ENCODE measurements at places on chromosomes 2 and 18. TPM values are rescaled to one million over a fixed set of nuclear protein-coding genes. Genes with fewer than 3 reads are reported as not detected.

The BABAM2 gene
- 65.6 TPM for total RNA-seq

DNA sequence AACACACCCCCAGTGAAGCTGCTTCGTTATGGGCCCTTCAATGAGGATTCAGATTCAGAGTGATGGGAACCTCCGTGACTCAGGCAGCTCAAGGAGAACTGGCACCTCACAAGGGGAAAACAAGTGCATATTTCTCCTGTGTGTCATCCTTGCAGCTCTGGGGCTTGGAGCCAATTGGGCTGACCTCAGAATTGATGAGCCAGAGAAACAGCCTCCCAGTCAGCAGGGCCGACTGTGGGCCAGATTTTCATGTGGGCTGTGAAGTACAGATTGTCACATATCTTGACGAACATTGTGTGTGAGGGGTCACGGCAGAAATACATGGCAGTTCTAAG, 189.6 kb upstream of the SP5 start:
- DNase-seq, result no peak

DNA sequence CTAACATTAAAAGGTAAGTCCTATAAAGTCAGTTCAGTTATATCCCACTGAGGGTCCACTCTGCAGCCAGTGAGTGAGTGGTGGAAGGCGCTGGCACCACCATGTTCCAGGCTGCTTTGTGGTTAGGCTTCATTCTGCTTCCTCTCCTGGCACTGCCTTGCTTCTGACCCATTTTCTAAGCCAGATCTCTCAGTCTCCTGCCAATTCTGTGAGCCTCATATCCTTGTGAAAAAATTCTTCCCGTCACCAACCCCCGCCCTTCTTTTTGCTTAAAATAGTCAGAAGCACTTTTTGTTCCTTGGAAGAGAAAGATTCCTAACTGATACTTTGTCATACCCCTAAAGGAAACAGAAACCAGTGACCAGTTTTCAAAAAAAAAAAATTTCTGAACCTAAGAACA, 139.8 kb upstream of the NCK2 start:
- DNase-seq, result no peak

The DSC1 gene
- total RNA-seq, result 0.11 TPM

The TCF7L1 gene
- total RNA-seq, result not detected

The GREB1L gene
- total RNA-seq, result not detected

DNA sequence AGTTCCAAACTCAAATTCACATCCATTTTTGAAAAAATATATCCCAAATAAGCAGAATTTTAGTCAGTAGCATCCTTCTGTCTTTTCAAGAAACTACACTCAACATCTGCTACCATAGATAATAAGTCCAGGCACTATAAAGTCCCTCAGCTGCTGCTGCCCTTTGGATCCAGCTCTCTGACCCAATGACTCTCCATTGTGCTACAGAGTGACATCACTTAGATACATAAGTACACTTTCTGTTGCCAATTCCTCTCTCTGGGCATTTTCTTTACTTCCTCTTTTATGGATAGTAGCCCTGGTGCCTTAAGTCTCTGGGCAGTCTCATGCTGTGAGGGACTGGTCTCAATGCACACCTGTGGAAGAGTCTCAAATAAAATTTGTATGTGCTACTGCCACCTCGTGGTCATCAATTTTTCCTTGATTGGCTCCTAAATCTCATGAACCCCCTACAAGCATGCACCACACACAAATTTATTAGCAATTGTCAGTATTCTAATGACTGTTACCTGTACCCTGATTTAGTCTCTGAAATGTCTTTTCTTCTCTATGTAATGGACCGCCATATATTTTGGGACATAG, 219.2 kb downstream of the LRP1B start:
- no peak for DNase-seq

DNA sequence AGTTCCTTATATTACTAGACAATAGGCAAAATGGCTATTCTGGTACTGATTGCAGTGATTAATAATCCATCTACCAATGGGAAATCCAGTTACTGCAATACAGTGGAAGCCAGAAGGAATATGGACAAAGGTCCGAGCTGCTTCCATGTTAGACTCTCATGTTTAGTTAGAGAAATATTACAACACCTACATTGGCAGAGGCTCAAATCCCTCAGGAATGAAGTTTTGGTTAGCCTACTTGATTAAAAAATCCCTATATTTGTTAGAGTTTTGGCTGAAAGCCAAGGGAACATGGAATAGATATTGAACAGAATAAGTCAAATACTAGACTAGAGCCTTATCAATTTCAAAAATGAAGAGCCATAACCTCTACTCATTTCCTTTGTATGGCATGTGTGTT, 48.5 kb downstream of the ARL6IP6 start:
- DNase-seq, result no peak

GRCh38 chr2:127527001-127527804, 914 bp upstream of the IWS1 start:
- DNase-seq, result no peak

The PRKD3 gene
- 38.4 TPM for total RNA-seq

DNA sequence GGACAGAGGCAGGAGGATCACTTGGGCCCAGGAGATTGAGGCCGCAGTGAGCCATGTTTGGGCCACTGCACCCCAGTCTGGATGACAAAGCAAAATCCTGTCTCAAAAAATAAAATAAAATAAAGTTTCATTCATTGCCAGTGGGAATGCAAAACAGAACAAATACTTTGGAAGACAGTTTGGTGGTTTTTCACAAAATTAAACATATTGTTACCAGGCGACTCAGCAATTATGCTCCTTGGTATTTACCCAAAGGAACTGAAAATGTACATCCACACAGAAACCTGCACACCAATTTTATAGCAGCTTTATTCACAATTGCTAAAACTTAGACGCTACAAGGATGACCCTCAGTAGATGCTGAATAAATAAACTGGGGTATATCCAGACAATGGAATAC, 35.8 kb downstream of the FOSL2 start:
- DNase-seq, result no peak

GRCh38 chr2:205171261-205171940, 510.9 kb upstream of the NRP2 start:
- DNase-seq, result no peak

GRCh38 chr2:64018701-64019082, 536 bp downstream of the VPS54 start:
- peak; percentile 15 for DNase-seq

The SULT6B1 gene
- total RNA-seq, result not detected

DNA sequence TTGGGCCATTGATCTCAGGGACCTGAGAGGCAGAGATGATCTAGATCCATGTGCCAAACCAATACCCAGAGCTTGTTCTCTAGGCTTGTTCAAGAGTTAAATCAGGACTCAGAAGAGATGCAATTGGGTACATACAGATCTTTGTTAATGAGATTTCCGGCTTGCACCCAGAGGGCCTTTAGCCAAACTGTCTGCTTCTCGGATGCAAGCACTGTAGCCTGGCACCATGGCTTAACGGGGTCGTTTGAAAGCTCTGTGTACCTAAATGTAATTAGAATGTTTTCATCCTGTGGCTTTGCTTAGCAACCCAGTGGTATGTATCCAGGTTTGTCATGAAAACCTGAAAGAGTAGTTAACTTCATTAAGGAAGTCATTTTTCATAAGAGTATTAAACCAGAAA, 94.2 kb downstream of the TPGS2 start:
- no peak for DNase-seq

The CFAP53 gene
- 0.53 TPM for total RNA-seq

GRCh38 chr2:128317181-128317898, 1.3 kb downstream of the HS6ST1 start:
- peak; percentile 15 for DNase-seq

The CERS6 gene
- 7.8 TPM for total RNA-seq

The ESPNL gene
- total RNA-seq, result not detected

DNA sequence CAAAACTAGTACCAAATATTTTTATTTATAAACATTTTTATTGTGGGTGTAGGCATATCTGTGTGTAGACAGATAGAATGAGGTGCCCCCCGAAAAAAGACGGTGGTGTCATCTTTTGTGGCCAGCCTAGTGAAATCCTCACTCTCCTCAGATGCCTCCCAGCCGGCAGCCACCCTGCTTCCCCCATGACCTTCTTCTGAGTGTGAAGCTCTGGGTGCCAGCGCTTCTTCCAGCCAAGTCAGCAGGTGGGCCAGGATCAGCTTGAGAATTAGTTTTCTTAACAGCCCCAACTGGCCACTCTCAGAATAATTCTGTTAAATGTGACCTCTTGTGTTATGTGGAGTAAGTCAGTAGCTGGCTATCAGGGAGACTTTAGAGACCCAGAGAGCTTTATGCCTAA, 229.6 kb upstream of the FOSL2 start:
- no peak for DNase-seq

- DNase-seq, result no peak
Observed at GRCh38 chr2:1572638-1573037, 159.4 kb downstream of the TPO start.

GRCh38 chr18:3741333-3741732, 291.4 kb downstream of the TGIF1 start:
- DNase-seq, result no peak

DNA sequence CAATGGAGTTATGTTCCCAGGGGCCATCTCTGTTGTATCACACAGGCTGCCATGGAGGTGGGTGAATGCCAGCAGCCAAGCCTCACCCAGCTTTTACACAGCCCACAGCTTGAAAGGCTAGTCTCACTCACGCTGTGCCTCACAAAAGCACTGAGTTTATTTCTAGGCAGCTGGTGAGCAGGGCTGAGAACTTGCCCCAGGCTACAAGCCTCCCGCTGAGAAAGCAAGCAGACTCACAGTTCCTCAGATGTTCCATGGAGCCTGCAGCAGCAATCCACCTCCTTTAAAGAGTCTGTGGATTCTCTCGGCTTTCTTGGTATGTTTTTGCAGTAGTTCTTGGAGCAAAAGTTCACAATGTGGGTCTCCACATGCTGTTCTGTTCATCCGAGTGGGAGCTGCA, 40.9 kb upstream of the ALKAL2 start:
- no peak for DNase-seq

GRCh38 chr2:178650554-178650953, 156.7 kb downstream of the TTN start:
- DNase-seq, result no peak

The CEP192 gene
- 21.9 TPM for total RNA-seq

DNA sequence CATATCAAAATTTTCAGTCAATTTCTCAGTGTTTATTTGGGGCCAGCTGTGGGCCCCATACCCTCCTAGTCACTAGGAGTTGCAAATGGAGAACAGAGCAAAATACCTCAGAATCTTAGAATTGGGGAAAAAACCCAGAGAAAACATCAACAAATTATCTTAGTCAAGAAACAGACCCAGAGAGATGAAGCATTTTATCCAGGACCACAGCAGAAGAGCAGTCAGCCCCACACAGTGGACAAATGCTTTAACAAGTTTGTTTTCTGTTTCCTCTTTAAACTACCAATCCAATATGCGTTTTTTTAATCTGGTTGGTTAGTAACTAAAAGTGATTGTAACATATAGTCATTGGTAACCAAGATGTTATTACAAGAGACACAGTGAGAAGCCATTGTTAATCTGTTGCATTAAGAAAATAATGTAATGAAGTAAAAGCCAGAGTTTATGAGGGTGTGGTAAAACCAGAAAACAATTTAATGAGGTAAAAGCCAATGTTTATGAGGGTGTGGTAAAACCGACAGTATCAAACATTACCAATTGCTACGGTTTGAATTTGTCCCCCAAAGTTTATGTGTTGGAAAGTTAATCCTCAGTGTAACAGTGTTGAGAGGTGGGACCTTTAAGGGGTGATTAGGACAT, 60.7 kb upstream of the COX7A2L start:
- DNase-seq, result no peak

GRCh38 chr2:189545418-189545817, 35.2 kb downstream of the SLC40A1 start:
- no peak for DNase-seq

DNA sequence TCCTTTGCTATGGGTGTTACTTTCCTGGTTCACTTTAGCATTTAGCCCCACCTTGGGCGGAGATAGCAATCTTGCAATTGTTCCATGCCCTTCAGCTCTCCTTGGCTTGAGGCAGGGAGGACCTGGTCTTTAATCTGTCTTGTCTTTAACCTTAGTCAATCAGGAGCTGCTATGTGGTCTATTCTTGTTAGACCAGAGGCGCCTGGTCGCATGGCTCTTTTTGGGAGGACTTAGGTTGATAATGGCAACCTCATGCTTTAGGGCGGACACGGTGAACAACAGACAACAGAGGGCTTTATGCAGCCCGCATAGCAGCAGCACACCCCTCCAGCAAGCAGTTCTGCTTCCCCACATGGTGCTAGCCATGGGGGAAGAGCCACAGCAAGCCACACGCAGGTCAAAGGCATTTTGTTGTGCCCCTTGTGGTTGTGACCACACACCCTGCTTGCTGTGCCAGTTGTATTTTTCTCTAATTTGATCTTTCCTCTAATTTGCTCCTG, 17.7 kb upstream of the ZDBF2 start:
- DNase-seq, result no peak

DNA sequence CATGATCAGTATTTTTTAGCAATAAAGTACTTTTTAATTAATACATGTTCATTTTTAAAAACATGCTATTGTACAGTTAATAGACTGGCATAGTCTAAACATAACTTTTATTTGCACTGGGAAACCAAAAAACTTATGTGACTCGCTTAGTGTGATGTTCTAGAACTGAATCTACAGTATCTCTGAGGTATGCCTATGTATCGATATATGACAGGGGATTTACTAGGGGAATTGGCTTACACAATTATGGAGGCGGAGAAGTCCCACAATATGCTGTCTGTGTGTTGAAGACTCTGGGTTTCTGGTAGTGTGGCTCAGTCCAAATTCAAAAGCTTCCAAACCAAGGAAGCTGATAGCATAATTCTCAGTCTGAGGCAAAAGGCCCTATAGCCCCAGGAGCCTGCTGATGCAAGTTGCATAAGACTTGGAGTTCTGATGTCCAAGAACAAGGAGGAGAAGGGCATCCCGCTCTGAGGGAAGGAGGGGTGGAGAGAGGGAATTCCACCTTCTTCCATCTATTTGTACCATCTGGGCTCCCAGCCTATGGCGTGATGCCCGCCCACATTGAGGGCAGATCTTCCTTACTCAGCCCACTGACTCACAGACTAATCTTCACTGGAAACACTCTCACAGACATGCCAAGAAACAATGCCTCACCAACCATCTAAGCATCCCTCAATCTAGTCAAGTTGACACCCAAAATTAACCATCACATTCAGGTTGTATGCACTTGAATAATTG, 27.5 kb downstream of the ZNF638 start:
- no peak for DNase-seq

- no peak for DNase-seq
Observed at GRCh38 chr18:51438797-51439350, 241.4 kb upstream of the MEX3C start.

- DNase-seq, result no peak
Observed at GRCh38 chr2:144759746-144760145, 239.8 kb upstream of the ZEB2 start.

The CNTNAP5 gene
- not detected for total RNA-seq

- no peak for DNase-seq
Observed at GRCh38 chr2:154013514-154013913, 141.8 kb downstream of the GALNT13 start.

DNA sequence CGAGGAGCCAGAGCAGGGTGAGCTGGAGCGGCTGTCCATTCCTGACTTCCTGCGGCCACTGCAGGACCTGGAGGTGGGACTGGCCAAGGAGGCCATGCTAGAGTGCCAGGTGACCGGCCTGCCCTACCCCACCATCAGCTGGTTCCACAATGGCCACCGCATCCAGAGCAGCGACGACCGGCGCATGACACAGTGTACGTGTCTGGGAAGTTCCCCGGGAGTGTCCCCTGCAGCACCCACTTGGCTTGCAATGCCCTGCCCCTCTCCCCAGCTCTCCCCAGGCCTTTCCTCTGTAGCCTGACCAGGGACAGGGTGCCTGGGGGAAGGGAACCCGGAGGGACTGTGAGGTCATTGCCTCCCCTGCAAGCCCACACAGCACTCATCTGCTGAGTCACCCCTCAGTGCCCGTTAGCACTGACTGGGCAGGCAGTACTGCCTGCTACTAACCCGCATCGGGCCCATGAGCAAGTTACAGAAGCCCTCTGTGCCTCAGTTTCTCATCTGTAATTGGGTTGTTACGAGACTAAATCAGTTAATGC, 29.4 kb upstream of the GMPPA start:
- DNase-seq, result no peak

Measured in CD8-positive, alpha-beta memory T cell (primary cell).